ENCODE measurements at places on chromosomes 3 and 15. TPM values are rescaled to one million over a fixed set of nuclear protein-coding genes. Genes with fewer than 3 reads are reported as not detected.
A peak's percentile ranks its signal among the peaks of the same experiment; 100 is the strongest.

- DNase-seq: peak; percentile 65
These were observed 23.4 kb downstream of the AMOTL2 start for GRCh38 chr3:134350861-134351311.

DNA sequence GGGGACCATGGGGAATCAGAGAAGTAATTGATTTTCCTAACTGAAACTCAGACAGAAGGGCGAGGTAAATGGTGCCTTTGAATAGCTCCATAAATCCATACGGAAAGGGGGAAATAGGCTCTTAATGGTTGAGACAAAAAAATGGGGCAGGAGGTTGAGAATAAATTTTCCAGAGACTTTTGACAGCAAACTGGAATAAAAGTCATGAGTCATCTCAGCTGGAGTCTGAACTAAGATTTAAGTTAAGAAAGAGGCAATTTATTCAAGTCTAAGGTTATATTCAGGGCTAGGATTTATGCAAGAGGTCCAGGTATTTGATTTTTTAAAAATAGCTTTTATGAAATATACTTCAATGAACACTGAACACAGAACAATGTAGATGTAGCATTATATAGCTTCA lies 238.7 kb upstream of the RORA start:
- DNase-seq: no peak

GRCh38 chr3:12408984-12409683 lies 75.1 kb upstream of the TSEN2 start:
- no peak for DNase-seq

The GXYLT2 gene
- 9.8 TPM for total RNA-seq

GRCh38 chr3:168250415-168250861 lies 154.7 kb upstream of the GOLIM4 start:
- DNase-seq: no peak

The NDUFAF3 gene
- 157 TPM for total RNA-seq

GRCh38 chr3:180316321-180316720 lies 279.6 kb upstream of the PEX5L start:
- DNase-seq: no peak

DNA sequence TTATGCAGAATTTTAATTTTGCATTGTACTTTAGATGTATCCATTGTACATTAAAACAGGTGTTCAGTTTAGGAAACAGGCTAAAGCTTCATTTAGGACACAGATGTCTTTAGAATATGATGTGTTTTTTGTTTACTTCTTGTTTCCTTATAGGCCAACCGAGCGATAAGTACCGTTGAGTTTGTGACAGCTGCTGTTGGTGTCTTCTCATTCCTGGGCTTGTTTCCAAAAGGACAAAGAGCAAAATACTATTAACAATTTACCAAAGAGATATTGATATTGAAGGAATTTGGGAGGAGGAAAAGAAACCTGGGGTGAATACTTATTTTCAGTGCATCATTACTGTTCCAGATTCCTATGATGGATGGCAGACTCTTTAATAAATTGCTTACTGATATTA lies 29.4 kb downstream of the PLAAT1 start:
- DNase-seq: no peak

DNA sequence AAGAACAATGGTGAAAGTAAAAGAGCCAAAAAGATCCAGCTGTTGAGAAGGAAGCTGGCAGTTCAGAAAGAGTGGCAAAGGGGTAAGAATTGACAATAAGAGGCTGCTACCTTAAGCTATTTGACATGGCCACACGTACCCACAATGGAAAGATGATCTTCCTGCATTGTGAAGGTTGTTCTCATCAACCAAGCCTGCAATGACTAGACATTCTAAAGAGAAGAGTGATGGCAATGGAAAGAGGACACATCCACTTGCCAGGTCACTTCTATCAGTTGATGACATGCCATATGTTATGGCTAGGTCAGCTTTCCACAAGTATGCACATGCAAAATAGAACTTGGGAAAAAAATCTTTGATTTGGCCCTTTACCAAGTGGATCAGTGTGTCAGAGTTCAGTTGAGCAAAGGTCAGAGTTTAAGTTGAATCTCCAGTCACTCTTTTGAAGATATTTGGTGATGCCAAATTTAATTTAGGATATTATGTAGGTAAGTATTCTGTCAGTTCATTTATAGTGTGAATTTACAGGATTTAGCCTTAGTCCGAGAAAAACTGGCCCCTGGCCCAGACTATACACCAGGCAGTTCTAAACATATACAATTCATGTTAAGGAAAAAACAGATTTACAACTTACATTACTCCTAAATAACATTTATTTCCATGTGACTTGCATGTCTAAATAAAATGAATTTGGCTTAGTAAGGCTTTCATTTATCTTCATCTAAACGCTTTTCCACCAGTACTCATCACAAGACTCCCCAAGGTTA lies 104.9 kb upstream of the FLNB start:
- no peak for DNase-seq

The SETD5 gene
- 51.6 TPM for total RNA-seq

DNA sequence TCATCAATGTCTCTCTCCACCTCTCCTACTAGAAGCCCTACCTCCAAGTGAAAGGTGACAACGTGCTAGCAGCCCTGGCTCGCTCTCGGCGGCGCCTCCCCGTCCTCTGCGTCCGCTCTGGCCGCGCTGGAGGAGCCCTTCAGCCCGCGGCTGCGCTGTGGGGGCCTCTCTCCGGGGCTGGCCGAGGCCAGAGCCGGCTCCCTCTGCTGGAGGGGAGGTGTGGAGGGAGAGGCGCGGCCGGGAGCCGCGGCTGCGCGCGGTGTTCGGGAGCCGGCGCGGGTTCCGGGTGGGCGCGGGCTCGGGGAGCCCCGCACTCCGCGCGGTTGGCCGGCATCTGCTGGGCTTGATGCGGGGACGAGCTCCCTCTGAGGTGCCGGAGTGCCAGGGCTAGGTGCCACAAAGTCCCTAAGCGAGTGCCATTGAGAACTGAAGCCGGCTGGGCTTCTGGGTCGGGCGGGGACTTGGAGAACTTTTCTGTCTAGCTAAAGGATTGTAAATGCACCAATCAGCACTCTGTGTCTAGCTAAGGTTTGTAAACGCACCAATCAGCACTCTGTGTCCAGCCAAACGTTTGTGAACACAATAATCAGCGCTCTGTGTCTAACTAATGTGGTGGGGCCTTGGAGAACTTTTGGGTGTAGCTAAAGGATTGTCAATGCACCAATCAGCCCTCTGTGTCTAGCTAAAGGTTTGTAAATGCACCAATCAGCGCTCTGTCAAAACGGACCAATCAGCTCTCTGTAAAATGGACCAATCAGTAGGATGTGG lies 84.8 kb upstream of the ARRDC4 start:
- DNase-seq: no peak

DNA sequence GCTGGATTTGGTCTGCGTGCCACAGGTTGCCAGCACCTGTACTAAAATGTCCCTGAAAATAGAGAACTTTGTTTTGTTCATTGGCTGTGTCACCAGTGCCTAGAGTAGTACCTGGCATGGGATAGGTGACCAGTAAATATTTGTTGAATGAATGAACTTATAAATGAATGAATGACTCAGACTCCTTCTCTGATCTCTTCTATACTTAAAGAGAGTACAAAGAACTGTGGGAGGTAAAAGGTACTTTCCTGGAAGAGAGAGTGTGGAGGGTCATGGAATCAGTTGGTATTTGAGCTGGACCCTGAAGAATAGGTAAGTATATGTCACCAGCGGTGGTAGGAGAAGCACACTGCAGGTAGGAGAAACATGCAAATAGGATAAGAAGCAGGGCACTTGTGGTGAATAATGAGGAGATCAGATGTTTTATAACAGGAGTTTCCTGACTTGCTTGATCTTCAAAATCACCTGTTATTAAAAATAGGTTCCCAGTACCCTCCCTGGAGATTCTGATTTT lies 149.4 kb downstream of the LPP start:
- DNase-seq: no peak

GRCh38 chr15:75758071-75758872 lies 45.6 kb upstream of the CSPG4 start:
- peak; percentile 92 for DNase-seq

DNA sequence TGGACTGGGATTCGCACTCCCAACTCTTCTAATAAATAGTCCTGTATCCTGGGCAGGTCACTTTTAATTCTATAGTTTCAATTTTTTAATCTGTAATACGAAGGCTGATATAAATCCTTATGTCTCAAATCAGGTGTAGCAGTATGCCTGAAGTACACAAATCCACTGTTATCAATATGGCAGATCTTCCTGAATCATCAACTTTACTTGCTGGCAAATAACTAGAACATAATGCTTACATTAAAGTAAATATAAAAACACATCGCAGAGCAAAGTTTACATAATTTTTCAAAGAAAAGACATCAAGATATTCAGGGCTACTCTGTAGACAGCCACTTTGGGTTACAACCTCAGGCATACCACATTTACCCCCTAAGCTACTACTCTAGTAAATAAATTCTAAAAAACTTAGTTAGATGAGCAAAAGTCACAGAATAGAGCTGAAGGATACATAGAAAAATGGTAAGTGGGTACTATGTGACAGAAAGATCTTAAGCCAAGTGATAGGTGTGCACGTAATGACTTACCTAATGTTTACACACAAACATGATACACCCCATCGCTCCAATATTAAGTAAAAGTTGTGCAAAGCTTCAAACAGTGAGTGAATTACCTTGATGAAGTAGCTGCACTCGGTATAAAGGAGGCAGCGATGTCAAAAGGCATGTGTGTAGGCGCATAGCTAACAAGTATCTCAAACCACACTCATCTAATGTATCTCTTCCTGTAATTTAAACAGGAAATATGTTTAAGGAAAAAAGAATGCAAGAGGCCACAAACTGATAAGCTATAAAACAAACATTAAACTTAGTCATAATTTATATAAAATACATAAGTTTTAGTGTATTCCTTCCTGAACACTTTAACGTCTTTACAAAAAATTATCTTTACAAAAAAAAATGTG lies 127.9 kb downstream of the DMXL2 start:
- DNase-seq: no peak

The SCN5A gene
- total RNA-seq: 163 TPM

DNA sequence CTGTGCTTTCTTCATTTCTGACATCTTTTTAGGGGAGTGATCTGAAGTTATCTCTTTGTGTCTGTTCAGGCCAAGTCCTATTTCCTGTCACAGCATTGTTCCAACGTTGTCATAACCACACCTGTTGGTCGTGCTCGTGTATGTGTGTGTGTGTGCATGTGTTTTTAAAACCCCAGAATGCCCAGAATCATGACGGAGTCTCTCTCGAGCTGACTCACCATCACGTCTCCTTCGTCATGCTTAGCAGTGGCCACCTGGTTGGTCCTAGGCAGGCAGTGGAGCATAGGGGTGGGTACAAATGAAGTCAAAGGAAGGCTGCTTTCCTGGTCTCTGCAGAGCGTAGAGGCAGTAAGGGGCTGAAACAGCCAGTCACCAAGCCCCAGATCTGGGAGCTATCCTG lies 126.8 kb upstream of the ABHD17C start:
- no peak for DNase-seq

- no peak for DNase-seq
These were observed 33.0 kb downstream of the MBNL1 start for GRCh38 chr3:152301745-152302181.
